ENCODE measurements at places on chromosomes 1 and 21.

- DNase-seq = no peak
These were observed 34.4 kb downstream of the ADAMTS1 start for GRCh38 chr21:26810676-26811415.

DNA sequence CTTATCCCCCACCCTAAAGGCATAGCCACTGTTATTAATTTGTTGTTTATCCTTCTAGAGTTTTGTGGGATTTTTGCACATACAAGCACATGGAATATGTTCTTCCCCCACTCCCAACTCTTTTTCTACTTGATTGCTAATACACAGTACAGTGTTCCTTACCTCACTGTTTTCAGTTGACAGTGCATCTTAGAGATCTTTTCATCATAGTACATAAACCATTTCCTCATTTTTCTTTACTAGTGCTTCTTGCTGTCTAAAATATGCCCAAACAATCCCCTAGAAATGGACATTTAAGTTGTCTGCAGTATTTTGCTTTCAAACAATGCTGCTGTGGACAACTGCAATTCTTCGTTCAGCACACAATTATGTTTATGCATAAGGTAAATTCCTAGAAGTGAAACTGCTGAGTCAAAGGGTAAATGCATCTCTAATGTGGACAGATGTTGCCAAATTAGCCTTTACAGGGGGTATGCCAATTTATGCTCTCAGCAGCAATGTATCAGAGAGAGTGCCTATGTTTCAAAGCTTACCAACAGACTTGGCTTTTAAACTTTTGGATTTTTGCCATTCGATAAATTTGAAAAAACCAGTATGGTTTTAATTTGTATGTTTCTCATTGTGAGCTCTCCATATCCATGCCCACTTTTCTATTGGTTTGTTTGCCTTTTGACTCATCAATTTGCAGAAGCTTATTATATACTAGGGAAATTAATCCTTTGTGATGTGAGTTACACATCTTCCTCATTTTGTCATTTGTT, 132.6 kb downstream of the MRPS6 start:
- DNase-seq = no peak

DNA sequence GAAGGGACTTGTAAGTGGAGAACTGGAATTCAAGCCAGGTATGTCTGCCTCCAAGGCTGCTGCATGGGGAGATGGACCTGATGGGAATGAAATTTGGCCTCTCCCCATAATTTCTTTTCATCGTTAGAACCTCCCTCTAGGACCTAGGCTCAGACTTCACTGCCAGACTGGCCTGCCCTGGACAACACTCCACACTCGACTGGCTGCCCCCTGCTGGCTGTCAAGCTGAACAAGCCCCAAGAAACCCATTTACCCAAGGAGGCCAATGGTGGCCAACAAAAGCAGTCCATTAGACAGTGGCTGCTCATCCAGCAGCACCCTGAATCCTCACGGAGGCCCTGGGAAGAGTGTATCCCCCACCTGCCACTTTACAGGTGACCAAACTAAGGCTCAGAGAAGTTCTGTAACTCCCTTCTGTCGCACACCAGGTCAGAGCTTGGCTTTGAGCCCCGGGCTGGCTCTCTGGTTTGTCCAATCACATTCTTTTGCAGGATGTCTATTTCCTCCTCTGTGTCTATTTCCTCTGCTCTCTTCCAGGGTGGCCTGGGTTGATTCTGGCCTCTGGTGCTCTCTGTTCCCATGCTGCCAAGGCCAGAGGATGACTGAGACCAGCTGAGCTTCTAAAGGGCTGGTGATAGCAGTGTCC, 3.8 kb downstream of the RNF186 start:
- DNase-seq = no peak

DNA sequence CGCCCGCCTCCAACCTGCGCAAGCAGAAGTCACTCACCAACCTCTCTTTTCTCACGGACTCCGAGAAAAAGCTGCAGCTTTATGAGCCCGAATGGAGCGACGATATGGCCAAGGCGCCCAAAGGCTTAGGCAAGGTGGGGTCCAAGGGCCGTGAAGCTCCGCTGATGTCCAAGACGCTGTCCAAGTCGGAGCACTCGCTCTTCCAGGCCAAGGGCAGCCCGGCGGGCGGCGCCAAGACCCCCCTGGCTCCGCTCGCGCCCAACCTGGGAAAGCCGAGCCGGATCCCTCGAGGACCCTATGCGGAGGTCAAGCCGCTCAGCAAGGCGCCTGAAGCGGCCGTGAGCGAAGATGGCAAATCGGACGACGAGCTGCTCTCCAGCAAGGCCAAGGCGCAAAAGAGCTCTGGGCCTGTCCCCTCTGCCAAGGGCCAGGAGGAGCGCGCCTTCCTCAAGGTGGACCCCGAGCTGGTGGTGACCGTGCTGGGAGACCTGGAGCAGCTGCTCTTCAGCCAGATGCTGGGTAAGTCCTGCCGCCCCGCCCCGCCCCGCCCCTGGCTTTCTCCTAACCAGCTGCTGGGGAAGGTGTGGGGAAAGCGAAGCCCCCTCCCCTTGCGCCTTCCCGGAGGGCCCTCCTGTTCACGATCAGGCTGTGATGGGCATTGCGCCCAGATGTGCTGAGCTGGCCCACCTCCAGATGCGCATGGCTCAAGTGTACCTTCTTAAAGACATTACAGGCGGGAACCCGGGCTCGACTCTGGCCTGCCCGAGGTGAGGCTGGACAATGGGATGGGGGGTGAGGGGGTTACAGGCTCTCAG, 110.2 kb downstream of the NAV1 start:
- no peak for DNase-seq

DNA sequence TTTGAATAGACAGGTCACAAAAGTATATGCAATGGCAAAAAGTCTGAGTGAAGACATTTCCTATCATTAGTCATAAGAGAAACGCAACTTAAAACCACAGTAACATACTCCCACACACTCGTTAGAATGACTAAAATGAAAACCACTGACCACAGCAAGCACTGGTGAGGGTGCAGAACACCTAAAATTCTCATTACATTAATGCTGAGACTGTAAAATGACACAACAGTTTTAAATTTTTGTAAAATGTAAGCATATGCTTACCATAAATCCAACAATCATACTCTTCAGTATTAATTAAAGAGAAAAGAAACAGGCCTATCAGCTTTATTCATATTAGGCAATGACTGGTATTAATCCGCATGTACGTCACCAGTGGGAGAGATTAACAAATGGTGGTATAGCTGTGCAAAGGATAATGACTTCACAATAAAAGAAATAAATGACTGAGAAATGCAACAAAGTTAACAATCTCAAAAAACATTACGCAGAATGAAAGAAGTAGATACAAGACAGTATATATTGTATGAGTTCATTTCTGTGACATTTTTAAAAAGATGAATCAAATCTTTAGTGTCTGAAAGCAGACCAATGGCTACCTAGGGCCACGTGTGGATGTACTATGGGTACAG, 253.5 kb downstream of the AKT3 start:
- no peak for DNase-seq

GRCh38 chr21:43195121-43196021, 26.6 kb downstream of the CRYAA start:
- DNase-seq = no peak

DNA sequence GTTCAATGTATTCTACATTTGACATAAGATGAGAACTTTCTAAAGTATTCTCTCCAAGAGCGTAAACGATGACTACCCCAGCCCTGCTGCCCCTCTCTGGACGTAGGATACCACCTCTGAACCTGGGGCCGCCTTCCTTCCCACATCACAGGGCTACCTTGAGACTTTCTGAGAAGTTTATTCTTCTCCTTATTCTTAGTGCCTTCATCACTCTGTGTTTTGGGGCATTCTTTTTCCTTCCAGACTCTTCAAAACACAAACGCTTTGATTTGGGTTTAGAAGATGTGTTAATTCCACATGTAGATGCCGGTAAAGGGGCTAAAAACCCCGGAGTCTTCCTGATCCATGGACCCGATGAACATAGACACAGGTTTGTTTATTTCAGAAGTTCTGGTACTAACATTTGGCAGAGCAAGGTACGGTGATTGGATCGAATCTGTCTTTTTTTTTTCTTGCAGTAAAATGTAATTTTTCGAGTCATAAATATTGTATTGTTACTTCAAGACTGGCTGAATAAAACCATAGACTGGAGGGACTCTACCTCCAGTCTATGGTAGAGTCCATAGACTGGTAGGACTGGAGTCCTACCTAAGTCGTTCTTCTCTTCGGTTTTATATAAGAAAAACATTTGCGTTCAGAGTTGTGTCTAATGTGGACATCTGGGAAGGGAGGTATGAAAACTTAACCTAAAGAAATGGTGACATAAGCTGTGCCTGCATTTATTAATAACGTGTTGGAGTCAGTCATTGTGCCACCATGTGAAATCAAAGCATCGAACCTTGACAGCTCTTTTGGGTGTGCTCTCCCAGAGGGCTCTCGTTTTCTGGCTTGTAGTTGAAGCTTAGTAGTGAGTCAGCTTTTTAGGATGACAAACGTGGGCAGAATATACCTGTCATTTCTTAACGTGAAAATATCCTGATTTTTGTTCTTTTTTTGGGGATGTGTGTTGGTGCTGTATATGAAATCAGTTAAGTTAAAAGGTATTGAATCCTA, 1.2 kb downstream of the MAN1A2 start:
- DNase-seq = no peak

DNA sequence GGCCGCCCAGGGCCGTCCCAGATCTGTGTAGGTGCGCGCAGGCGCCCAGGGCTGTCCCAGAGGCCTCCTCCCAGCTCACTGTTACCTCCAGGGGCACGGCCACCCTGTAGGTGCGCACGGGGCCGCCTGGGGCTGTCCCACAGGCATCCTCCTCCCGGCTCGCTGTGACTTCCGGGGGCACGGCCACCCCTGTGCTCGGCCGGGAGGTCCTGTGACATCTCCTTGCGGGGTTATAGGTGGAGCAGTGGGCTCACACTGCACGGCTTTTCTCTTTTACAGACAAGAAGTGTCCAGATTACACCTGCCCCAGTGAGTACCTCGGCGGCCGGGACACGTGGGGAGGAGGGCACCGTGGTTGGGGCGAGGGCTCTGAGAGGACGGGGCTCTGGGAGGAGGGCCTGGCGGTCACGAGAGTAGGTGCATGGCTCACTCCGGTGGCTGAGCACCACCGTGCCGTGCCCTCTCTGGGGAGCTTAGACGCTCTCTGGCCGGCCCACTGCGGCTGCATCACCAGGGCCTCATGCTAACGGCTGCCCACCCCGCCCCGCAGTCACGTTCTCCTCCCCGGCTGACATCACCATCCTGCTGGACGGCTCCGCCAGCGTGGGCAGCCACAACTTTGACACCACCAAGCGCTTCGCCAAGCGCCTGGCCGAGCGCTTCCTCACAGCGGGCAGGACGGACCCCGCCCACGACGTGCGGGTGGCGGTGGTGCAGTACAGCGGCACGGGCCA, 21.4 kb downstream of the COL6A1 start:
- DNase-seq = no peak

DNA sequence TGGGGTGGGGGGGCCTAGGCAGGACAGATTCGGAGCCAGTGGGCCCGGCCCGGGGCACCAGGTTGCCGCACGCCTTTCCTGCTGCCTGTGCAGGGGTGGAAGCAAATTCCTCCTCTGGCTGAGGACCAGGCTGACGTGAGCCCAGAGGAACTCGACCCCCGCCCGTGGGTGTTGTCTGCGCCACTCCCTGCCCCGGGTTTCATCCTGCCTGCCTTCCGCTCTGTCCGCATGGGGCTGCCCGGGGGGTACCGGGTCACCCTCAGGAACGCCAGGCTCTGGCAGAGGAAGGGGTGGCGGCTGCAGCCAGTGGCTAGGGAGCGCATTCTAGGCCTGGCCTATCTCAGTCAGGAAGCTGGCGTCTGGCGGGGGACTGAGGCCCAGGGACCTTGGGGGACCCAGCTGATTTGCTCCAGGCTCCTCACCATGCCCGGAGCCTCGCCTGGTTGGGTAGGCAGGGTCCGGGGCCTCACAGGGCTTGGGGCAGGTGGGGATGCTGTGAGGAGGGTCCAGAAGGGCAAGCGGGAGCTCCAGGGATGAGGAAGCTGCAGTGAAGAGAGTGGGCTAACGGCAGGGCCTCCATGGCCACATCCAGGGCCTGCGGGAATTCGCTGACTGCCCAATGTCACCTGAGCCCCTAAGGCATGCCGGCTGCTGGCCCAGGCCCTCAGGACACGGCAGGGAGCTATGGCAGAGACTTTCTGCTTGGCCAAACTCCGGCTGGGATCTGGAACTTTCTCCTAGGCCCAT, 2.4 kb upstream of the IBA57 start:
- no peak for DNase-seq

GRCh38 chr1:211066781-211067384, 67.1 kb downstream of the KCNH1 start:
- no peak for DNase-seq

DNA sequence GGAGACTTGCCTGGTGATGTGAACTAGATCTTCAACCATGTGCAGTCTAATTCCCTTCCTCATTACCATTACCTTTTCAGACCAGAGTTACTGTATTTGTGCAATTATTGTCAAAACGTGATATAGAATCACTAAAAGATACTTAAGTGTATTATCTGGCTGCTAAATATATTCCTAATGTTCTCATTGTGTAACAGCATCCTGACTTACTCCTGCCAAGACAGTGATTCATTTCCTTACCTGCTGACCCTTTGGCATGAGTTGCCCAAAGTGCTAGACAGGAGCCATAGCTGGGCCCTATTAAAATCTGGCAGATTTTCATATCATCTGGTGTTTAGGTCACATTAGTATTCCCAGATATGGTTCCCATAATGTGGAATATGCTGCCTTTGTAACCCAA, 598.3 kb upstream of the CAMK1G start:
- DNase-seq = no peak

- no peak for DNase-seq
These were observed 5.2 kb upstream of the PIGR start for GRCh38 chr1:206951318-206952100.

GRCh38 chr1:153934746-153935145, 11.8 kb downstream of the DENND4B start:
- DNase-seq = no peak

- no peak for DNase-seq
These were observed 462.8 kb downstream of the PTPRC start for GRCh38 chr1:199101635-199102034.
